ENCODE measurements at places on chromosomes 6 and 20. TPM values are rescaled to one million over a fixed set of nuclear protein-coding genes. Genes with fewer than 3 reads are reported as not detected.

- DNase-seq: no peak
Measured at GRCh38 chr6:90083891-90084290, 189.6 kb downstream of the GJA10 start.

GRCh38 chr6:84269947-84270733, 42.7 kb upstream of the CEP162 start:
- no peak for DNase-seq

DNA sequence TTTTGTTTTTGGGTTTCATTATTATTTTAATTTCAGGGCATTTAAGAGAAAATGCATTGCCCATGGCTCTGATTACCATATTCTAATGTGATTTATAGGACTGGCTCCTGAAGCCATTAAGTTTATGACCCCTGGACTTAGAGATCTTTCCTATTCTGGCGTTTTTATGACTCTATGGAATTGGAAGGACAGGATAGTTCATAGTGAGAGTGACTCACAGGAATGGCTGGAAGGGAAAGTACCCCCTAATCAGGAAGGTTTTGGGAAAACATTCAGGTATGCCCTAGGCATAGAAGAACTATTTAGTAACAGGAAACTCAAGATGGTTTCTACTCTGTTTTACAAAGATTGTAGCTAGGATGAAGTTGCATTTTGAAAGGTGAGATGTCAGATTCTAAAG, 108.6 kb upstream of the SLC2A12 start:
- DNase-seq: no peak

KLHDC3 gene
- total RNA-seq: 153 TPM

XPO5 gene
- total RNA-seq: 8.8 TPM

DNA sequence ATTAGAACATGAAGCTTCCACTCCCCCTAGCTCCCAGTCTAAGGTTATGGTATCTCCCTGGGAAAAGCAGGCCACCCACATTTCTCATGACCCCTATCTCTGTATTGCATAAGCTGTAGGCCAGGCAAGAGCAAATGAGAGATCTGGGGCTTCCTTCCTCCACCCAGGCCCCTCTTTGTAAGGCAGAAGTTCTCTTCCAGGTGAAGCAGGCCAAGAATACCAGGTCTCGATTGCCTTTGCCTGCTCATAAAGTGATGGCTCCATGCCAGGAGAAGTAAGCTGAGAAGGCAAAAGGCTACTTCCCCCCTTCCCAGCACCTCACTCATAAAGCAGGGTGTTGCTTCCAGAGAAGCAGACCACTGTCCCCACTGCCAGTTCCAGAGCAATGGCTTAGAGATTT, 144.1 kb upstream of the KCNK16 start:
- no peak for DNase-seq

DNA sequence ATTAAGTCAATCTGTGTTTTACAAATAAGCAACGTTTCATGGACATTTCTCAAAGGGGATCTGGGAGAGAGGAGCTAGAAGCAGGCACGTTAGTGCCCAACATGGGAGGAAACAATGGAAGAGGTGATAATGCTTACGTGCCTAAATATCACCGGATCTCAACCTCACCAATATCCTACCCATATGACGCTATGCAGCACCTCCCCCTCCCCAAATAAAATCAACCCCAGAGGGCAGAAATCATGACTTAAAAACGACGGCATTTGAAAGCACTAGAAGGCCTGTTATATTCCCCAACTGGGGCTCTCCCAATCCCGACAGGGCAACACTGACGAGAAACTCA, 425 bp downstream of the HBS1L start:
- DNase-seq: no peak

DNA sequence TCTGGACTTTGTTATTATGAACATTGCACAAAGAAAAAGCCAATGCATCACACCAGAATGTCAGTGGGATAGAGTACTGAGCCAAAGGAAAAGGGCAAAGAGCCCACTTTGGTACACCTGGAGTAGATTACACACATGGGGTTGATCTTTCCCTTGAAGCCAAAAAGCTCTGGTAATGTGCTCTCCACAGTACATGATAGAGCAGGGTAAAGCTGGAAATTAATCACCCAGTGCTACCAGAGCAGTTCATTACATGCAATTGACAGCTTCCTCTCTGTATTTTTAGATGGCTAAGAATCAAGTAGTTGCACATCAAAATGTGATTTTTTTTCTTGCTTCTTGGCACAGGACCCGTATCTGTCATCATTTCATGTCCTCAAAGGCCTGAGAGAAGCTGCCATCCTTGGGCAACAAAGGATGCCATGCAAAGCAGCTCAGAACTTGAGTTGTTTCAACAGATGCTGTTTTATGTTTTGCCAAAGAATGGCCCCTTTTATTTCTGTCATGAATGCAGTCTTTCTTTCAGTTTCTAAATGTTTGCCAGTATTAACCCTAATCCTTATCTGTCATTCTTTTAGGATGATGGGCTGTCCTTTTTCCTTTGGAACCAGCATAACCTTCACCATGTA, 88.1 kb downstream of the HDGFL1 start:
- no peak for DNase-seq

TFAP2D gene
- total RNA-seq: not detected

MCHR2 gene
- not detected for total RNA-seq

GRCh38 chr6:39217177-39217864, 12.0 kb downstream of the KCNK5 start:
- no peak for DNase-seq

MOXD1 gene
- total RNA-seq: 9.3 TPM

FOXF2 gene
- total RNA-seq: 0.55 TPM

HAO1 gene
- total RNA-seq: not detected

GRCh38 chr6:117890172-117890571, 16.9 kb upstream of the SLC35F1 start:
- no peak for DNase-seq

KIAA1755 gene
- 4.2 TPM for total RNA-seq

DNA sequence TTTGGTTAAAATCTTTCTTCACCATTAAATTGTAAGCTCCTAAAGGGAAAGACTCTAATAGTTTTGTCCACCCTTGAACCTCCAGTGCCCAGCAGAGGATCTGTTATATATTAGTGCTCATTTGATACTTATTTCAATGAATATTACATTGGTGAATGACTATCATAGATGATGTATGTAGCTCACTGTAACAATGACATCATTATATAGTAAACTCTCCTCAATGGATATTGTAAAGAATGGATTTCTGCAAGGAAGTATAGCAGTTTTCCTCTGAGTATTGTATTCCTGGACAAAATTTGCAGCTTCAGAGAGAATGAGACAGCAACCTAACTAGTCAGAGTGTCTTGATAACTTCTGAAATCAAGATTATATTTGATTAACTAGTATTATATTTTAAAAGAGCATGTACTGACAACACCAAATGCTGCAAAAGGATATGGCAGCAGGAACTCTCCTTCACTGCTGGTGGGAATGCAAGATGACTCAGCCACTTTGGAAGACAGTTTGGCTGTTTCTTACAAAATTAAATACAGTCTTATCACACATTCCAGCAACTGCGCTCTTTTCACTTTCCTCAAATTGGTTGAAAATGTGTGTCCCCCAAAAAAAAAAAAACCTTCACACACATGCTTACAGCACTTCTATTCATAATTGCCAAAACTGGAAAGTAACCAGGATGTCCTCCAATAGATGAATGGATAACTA, 189.8 kb upstream of the OPRM1 start:
- DNase-seq: no peak
